ENCODE measurements at places on chromosomes 5 and 9.
A peak's percentile ranks its signal among the peaks of the same experiment; 100 is the strongest.

GRCh38 chr9:98709968-98710965, 1.5 kb upstream of the GABBR2 start:
- peak; percentile 70 for DNase-seq

- no peak for DNase-seq
Observed at GRCh38 chr5:79109527-79110492, 1.8 kb upstream of the BHMT start.

- no peak for DNase-seq
Observed at GRCh38 chr5:15008921-15009320, 137.3 kb upstream of the ANKH start.

- DNase-seq: no peak
Observed at GRCh38 chr5:1880377-1881025, 2.2 kb downstream of the IRX4 start.

DNA sequence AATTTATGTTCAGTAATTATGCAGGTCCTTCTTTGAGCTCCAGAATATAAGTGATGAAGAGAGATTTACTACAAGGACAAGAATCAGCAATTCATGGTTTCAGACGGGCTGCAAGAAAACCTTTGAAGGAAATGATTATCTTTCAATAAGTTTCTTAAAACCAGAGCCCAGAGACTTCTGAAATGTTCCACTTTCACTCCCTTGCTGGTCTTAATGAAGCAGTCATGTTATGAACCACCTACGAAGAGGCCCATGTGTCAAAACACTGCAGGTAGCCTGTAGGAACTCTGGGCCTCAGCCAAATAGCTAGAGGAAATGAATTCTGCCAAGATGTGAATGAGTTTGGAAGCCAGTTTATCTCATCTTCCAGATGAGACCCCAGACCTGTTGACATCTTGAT, 505.9 kb upstream of the MEF2C start:
- DNase-seq: no peak

DNA sequence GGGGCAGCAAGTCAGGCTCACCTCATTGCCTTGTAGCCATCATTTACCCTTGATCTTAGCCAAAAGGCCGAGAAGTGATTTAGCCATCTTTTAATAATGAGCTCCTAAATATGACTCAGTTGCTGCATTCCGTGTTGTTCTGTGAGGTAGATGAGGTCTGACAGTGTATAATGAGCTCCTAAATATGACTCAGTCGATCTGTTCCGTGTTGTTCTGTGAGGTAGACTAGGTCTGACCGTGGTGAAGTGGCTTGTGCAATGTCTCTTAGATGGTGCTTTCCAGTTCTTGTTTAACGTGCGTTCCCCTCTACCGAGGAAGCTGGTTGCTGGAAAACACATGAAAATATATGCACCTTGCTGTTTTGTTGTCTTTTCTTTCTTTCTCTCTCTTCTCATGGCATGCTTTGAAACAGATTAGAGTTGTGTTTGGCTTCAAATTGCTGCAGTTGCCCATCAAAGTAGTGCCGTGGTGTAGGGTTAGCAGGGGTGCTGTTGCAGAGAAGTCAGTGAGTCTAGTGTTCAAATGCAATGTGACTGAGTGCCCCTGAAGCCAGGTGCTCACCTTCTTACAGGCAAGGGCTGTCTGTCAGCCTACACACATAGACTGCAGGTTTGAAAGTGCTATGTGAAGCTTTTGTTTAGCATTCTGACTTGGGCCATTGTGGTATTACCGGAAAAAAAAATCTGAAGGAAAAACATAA, 118.6 kb downstream of the KDM4C start:
- no peak for DNase-seq

GRCh38 chr5:157160001-157160400, 6.1 kb downstream of the GARIN3 start:
- no peak for DNase-seq

Data from left kidney (tissue), 8 donors.